ENCODE measurements at places on chromosomes 6 and 20. TPM values are rescaled to one million over a fixed set of nuclear protein-coding genes. Genes with fewer than 3 reads are reported as not detected.

SPTLC3 gene
- total RNA-seq: 1.4 TPM

DCDC2 gene
- total RNA-seq: not detected

- no peaks in the 10 kb centered on the region for H3K36me3 ChIP-seq
- H3K4me1 ChIP-seq: no peaks in the 10 kb centered on the region
- peaks cover 8% of the 10 kb centered on the region for H3K27me3 ChIP-seq
- no peak overlapping the region for H3K4me3 ChIP-seq
Observed at GRCh38 chr6:138250513-138251247, 32.4 kb upstream of the PBOV1 start.

GRCh38 chr6:153588330-153588729 lies 450.7 kb upstream of the OPRM1 start:
- no peak overlapping the region for H3K27ac ChIP-seq
- H3K36me3 ChIP-seq: no peaks in the 10 kb centered on the region
- no peaks in the 10 kb centered on the region for H3K4me1 ChIP-seq
- no peak overlapping the region for H3K4me3 ChIP-seq

- no peak for DNase-seq
- H3K27me3 ChIP-seq: no peaks in the 10 kb centered on the region
- H3K4me3 ChIP-seq: no peak overlapping the region
- no peak overlapping the region for H3K27ac ChIP-seq
- no peaks in the 10 kb centered on the region for H3K4me1 ChIP-seq
- peaks cover 3% of the 10 kb centered on the region for H3K36me3 ChIP-seq
Observed at GRCh38 chr20:44034451-44034850, 119.8 kb downstream of the TOX2 start.

GRCh38 chr6:26545627-26546026 lies 7.5 kb downstream of the HMGN4 start:
- H3K36me3 ChIP-seq: peaks cover 11% of the 10 kb centered on the region
- no peak overlapping the region for H3K27ac ChIP-seq
- no peak overlapping the region for H3K4me3 ChIP-seq
- no peaks in the 10 kb centered on the region for H3K4me1 ChIP-seq
- H3K27me3 ChIP-seq: no peaks in the 10 kb centered on the region
